ENCODE measurements at places on chromosomes 4 and X. TPM values are rescaled to one million over a fixed set of nuclear protein-coding genes. Genes with fewer than 3 reads are reported as not detected.

- no peak for DNase-seq
These were observed 18.4 kb downstream of the SMARCA5 start for GRCh38 chr4:143531788-143532491.

- peak; percentile 83 for DNase-seq
These were observed 78.0 kb upstream of the BCOR start for GRCh38 chrX:40175511-40176350.

DNA sequence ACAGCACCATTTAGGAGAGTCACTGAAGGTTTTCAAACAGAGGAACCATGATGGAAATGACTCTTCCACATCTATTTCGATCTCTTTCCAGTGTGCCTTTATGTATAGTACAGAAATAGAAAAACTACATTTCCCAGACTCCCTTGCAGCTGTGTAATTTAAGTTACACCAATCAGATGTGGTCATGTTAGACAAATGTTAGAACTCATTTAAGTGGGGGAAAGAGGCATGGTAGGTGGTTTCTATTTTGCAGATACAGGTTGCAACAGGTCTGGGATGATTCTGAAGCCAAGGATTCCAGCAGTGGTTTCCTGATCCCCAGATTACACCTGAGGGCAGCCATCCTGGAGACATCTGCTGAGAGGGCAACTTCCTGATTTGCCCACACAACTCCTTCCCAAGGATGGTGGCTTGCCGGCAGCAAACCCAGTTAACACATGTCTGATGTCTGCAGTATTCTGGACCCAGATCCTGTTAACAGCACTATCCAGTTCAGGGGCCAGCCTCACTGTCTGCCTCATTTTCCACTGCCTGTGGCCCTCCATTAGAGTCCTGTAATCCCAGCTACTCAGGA lies 38.7 kb upstream of the PDK3 start:
- no peak for DNase-seq

GRCh38 chrX:100687546-100687945 lies 43.5 kb downstream of the SRPX2 start:
- no peak for DNase-seq

GRCh38 chr4:126611900-126612299 lies 1020.9 kb upstream of the INTU start:
- DNase-seq, result no peak

PLCXD1 gene
- 15.1 TPM for total RNA-seq

SSX5 gene
- not detected for total RNA-seq

SAGE1 gene
- not detected for total RNA-seq

EXOC1L gene
- total RNA-seq, result not detected
